ENCODE measurements at places on chromosomes 12 and 14.

DNA sequence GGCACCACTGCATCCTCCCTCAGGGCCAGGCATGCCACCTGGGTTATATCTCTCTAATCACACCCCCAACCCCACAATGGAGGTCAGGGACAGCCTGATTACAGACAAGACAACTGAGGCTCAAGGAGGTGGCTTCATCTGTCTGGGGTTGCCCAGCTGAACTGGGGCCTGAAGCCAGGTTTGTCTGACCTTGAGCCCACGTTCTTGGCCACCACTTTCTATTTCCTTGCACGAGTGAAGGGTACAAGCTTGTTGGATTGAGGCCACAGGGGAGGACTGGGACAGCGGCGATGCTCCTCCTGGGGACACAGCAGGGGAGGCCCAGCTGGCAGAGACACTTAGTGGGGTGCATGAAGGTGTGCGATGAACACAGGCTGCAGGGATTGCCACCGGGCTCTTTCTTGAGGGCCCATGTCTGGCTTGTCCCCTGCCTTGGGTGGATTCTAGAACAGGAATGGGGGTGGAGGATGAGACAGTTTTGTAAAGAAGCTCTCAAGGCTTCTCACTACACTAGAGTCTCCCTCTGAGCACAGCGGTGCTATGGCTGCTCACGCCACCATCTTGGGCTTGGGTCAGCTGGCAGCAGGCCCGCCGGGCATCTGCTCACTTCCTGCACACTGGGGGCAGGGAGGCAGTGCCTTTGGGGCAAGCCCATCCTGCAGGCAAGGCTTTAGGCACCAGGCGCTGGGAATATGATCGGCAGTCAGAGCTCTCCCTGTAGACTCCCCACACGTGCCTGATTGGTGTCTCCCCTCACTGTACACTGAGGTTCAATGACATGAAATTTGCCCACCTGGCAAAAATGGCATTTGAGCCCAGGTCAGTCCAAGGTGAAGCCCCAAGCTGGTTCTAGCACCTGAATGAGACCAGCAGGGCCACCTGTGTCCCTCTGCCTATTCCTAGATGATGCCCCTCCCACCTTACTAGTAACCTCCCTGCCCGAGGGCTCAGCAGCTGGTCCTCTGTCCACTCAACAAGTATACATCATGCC is 16.0 kb downstream of the RITA1 start:
- DNase-seq, result no peak

GRCh38 chr12:121240062-121240420 is 30.1 kb downstream of the P2RX4 start:
- no peak for DNase-seq

GRCh38 chr14:50740856-50741255 is 72.8 kb upstream of the SAV1 start:
- DNase-seq, result no peak

GRCh38 chr12:39010406-39010805 is 105.0 kb upstream of the CPNE8 start:
- no peak for DNase-seq

GRCh38 chr14:27528328-27528727 is 930.5 kb upstream of the NOVA1 start:
- no peak for DNase-seq

DNA sequence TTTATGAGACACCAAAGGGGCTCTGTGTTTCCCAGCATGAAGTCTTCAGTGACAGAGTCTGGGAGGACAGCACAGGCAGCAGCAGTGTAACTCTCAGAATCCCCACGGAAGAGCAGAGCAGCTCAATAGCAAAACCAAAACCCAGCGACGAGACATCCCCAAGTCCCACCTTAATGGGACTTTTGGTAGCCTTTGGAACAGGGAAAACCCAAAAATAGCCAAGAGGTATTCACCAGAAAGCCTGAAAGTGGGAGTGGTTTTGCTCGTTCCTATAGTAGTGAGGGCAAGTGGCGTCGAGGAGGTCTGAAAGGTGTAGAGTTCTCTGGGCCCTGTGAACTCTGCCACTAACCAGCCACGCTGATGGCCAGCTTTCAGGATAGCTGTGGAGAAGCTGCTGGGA is 174.6 kb downstream of the ETV6 start:
- DNase-seq, result no peak

GRCh38 chr14:36365766-36366165 is 45.3 kb upstream of the MBIP start:
- DNase-seq, result no peak

DNA sequence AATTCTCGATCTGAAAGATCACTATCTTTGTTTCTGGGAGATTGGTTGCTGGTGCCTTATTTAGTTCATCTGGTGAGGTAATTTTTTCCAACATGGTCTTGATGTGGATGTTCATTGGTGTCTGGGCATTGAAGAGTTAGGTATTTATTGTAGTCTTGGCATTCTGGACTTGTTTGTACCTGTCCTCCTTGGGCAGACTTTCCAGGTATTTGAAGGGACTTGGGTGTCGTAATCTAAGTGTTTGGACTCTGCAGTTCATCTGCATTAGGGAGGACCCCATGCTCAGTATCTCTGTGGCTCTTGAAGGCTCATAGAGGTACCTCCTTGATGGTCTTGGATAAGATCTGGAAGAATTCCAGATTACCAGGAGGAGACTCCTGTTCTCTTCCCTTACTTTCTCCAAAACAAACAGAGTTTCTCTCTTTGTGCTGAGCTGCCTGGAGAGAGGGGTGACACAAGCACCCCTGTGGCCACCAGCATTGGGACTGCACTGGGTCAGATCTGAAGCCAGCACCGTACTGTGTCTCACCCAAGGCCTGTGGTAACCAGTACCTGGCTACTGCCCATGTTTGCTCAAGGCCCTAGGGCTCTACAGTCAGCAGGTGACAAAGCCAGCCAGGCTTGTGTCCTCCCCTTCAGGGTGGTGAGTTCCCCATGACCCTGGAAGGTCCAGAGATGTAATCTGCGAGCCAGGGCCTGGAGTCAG is 5.3 kb downstream of the A2ML1 start:
- DNase-seq, result no peak

DNA sequence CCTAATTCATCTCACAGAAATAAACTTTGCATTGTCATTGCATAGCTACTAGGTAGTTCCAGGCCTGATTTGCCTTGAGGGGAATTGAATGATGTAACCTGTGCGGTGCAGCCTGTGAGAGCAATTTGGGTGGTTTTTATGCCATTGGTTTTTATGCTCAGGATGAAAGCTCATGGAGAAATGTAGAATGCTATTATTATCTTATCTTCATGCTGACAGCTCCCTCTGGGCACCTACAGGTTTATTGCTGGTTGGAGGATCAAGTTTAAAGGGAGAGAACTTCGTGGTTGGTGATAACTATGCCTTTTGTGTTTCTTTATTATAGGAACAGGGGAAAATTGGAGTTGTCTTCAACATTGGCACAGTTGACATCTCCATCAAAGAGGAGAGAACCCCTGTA is 547.9 kb downstream of the DIO2 start:
- DNase-seq, result no peak

GRCh38 chr12:1575408-1576401 is 18.7 kb downstream of the FBXL14 start:
- DNase-seq, result no peak

GRCh38 chr14:73739899-73740617 is 25.9 kb upstream of the PNMA1 start:
- DNase-seq, result no peak

GRCh38 chr12:6266541-6266966 is 43.9 kb upstream of the PLEKHG6 start:
- DNase-seq, result no peak

GRCh38 chr12:56522411-56523193 is 982 bp downstream of the RBMS2 start:
- no peak for DNase-seq

GRCh38 chr12:3189282-3189681 is 112.1 kb downstream of the TSPAN9 start:
- DNase-seq, result no peak

DNA sequence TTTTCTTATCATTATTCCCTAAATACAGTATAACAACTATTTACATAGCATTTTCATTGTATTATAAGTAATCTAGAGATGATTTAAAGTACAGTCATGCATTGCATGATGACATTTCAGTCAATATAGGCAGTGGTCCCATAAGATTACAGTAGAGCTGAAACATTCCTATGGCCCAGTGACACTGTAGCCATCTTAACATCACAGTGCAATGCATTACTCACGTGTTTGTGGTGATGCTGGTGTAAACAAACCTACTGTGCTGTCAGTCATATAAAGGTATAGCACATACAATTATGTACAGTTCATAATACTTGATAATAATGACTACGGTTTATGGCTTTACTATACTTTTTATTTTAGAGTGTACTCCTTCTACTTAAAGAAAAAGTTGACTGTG is 13.3 kb downstream of the LLPH start:
- no peak for DNase-seq

DNA sequence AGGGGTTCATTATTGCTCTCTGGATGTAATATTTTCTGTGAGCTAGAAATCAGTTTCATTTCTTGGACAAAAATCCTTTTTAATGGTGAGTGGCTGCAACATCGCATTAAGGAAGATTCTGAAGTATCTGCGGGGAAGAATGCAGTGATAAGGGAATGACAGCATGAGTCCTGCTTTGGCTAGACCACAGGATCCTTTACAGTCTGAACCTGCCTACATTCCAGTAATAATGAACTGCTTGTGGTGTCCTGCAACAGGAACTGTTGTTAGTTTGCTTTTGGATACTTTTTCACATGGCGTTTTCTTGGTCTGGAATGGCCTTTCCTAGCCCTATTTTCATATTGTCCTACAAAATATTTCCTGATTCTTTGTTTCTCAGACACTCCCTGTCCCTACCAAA is 15.7 kb downstream of the MDM2 start:
- no peak for DNase-seq

- no peak for DNase-seq
These were observed 126.9 kb upstream of the RAP1B start for GRCh38 chr12:68483592-68484383.

DNA sequence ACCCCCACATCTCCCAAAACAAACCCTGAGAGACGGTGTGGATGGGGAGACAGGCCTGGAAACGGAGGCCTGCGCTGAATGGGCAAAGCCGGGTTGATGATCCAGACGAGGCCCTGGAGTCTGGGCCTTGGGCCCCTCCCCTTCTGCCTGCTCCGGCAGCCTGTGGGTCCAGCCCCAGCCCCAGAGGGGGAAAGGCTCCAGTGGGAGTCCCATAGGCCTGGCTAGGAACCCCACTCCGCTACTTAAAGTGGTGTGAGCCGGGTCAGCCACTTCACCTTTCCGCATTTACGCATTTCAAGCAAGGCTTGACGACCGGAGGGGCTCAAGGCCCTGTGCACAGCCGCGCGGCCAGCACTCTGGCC is 695 bp upstream of the TNFAIP2 start:
- DNase-seq, result no peak

GRCh38 chr14:65231286-65231980 is 129.1 kb upstream of the MAX start:
- no peak for DNase-seq

DNA sequence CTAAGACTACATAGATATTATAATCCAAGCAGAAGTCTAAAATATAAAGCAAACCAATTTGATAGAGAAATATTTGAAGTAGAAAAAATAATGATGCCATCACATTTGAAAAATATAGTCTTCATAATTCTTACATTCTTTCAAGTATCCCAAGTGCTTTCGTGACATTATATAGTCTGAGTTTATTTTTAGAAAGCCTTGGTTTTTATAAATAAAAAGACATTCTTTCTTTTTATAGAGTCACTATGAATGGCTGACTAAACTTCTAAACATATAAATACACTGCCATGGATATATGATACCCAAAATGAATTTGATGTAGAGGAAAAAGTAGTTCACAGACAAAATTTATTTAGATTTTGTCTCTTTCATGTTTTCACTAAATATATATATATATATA is 135.1 kb upstream of the PDZRN4 start:
- no peak for DNase-seq

GRCh38 chr14:73695997-73696396 is 18.2 kb downstream of the PNMA1 start:
- DNase-seq, result no peak

DNA sequence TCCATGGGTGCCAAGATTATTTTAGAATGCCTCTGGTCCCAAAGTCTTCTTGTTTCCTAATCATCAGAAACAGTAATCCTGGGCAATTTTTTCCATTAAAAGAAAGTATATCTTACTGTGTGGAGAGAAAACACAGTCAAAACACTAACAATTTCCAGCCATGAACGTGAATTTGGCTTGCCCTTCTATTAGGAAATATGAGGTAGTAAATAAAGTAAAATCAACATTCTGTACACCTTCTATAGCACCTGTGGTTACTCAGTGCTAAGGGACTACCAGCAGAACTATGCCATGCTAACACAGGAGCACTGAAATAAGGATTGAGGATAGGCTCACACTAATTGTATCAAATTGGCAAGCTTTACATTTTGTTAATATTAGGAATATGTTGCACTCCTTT is 60.1 kb downstream of the NTN4 start:
- no peak for DNase-seq

DNA sequence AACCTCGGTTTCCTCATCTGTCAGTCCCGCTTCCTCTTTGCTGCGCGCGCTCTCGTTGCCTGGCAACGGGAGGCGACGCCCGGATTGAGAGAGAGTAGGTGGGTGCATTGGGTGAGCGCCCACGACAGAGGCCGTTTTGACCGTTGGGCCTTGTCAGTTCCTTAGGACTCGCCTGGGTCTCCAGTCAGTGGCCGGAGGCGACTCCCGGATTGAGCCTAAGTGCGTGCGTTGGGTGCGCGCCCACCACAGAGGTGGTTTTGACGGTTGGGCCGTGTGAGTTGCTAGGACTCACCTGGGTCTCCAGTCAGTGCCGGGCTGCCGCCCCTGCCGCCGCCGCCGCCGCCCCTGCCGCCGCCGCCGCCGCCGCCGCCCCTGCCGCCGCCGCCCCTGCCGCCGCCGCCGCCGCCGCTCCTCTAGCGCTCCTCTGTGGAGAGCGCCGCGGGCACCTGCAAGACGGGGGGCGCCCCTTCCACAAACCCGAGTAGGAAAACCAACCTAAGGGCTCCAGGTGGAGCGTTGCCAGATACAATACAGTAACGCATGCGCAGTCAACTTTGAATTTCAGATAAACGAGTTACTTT is 37.2 kb downstream of the APOBEC1 start:
- DNase-seq, result no peak

DNA sequence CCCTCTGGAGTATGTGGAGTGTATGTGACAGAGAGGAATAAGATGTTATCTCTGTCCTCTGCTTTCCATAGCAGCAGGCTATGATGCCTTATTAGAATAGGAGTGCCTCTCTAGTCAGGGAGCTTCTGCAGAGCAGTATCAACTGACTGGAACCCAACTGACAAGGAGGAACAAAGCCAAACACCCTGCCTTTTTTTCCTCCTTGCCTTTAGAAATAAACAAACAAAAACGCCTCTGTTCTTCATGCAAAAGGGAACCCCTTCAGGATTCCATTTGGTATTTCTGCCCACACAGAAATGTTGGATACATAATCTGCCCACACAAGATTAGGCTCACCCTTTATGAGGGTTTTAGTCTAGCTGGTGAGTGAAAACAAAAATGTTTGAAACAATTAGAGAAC is 50.3 kb downstream of the VRK1 start:
- DNase-seq, result no peak

GRCh38 chr14:39641224-39641623 is 209.0 kb upstream of the FBXO33 start:
- DNase-seq, result no peak

DNA sequence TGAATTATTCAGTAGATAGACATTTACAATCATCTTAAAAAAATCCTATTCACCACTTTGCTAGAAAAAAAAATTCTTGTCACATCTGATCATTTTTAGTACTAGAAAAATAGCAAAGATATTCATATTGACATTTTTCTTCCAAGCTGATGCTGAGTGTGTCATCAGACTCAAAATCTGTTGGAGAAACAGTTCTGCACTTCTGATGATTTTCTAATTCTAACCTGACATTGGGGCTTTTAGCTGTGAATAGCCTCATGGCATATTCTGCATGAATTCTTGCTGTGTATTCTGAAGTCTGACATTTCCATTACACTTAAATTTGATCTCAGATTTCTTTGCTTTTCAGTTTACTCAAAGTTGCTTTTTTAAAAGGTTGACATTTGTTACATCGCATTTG is 150.1 kb downstream of the PIK3C2G start:
- no peak for DNase-seq
